ENCODE measurements at places on chromosomes 13 and 19.

DNA sequence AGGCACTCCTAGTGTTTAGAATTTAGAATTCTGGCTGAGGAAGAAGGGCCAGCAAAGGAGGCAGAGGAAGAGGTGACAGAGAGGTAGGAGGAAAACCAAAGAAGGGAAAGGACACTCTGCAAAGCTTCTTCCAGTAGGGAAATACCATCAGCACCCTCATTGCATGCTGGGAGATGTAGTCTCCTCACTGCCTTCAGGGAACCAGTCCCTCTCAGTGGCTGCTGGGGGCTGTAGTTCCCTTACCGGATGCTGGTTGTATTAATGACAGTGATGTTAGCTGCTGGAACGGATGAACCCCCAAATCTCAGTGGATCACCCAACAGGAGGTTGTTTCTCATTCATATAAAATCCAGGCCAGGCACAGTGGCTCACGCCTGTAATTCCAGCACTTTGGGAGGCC, 10.1 kb downstream of the GRIN2D start:
- DNase-seq = no peak

DNA sequence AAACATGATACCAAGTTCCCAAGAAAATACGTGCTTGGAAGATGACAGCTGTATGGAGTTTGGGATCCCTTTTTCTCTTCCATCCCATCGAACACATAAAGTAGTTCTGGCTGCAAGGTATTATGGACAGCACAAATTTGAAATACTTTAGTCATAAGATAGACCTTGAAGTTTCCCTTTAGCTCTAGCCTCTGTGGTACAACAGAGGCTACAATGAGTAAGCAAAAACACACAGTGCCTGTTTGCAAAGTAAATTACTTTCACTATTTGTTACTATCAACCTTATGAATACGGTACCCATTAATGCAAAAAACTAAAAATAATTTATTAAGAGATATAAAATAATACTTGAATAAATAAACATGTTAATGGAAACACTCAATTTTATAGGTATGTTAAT, 21.0 kb upstream of the LRCH1 start:
- DNase-seq = no peak

DNA sequence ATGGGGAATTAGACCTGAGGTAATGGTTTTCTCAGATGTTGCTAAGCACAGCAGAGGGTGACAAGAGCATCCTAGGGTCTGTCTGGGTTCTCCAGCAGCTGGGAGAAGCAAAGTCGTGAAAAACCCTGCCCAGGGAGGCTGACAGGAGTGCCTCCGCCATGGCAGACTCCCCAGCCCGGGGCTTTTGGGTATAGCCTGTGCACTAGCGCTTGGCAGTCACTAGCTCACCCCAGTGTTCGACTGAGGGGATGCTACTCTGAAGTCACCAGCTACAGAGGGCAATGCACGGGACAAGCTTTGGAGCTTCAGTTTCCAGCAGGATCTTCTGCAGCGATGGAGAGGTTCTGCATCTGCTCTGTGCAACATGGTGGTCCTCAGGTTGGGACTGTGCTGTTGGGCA, 87.5 kb downstream of the ING1 start:
- DNase-seq = no peak

DNA sequence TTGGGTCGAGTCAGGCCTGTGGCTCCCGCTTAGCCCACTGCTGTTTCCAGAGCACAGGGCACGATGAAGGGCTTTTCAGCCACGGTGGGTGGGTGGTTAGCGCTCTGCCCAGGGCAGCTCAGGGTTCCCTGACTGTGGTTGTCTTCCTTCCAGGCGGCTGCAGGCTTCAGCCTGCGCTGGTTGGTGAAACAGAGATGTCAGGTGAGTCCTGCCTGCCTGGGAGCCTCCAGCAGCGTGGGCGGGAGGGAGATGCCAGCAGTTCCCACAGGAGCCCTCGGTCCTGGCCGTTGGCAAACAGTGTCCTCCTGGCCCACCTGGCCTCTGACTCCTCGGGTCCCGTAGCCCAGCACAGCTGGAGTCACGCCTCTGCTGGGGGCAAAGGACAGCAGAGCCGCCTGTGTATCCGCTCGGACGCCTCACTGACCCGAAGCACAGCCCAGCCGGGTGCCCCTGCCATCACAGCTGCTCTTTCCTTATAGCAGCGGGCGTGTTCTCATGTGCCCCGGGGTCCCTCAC, 9.7 kb downstream of the ADAT3 start:
- no peak for DNase-seq

DNA sequence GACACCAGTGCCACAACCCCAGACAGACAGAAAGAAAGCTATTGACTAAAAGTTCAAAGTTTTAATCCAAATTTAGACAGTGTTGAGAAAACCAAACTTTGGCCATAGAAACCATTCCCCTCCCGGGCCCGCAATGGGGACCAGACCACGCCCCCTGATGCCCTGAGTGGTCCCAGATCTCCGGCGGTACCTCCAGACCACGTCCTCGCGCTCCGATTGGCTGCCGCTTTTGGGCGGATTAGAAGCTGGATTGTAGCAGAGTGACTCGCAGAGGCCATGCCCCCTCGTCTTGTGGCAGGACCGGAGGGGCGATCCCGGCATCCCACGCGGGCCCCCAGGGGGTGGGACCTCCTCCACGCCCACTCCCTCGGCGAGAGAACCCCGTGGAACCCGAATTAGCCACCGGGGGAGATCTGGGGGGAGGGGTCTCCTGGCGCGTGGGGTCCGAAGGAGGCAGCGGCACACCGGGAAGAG, 797 bp upstream of the HSD17B14 start:
- peak; percentile 68 for DNase-seq
